ENCODE measurements at places on chromosomes 5 and 9. TPM values are rescaled to one million over a fixed set of nuclear protein-coding genes. Genes with fewer than 3 reads are reported as not detected.

Gene PTGS1
- total RNA-seq = 61.2 TPM

Gene NIPAL4
- not detected for total RNA-seq

Gene EQTN
- total RNA-seq = not detected

Gene EDIL3
- total RNA-seq = 17.6 TPM

Gene AQP3
- 1.0 TPM for total RNA-seq

Gene F12
- total RNA-seq = 13.4 TPM

Gene CATSPER3
- total RNA-seq = 0.69 TPM

Gene LPAR1
- total RNA-seq = 11.0 TPM

Gene CARTPT
- total RNA-seq = not detected

Gene ACOT12
- 0.74 TPM for total RNA-seq

Gene IL5
- not detected for total RNA-seq

Gene GRM6
- not detected for total RNA-seq

Gene NRARP
- total RNA-seq = 16.9 TPM

Gene CDC20B
- 0.08 TPM for total RNA-seq

Gene SPINK13
- total RNA-seq = not detected

Gene ZNF454
- total RNA-seq = 0.10 TPM

Gene IGIP
- total RNA-seq = 7.7 TPM

Gene OTULINL
- 1.8 TPM for total RNA-seq

Gene OR1Q1
- total RNA-seq = not detected

Gene SPINK6
- total RNA-seq = not detected

Gene IL4
- not detected for total RNA-seq

Gene ADAMTS13
- total RNA-seq = 3.4 TPM

Gene RNF180
- 7.8 TPM for total RNA-seq

Gene FAM151B
- 2.8 TPM for total RNA-seq

Gene MYMK
- not detected for total RNA-seq

Gene CFAP77
- not detected for total RNA-seq

Gene AMBP
- 1.7 TPM for total RNA-seq

Gene SLC6A7
- not detected for total RNA-seq

Gene SLC6A19
- 0.23 TPM for total RNA-seq

Gene PRR7
- total RNA-seq = 39.2 TPM

Gene HTR1A
- not detected for total RNA-seq

Gene TRUB2
- total RNA-seq = 22.5 TPM

Gene CMYA5
- total RNA-seq = 0.31 TPM

Gene PTPN3
- 10.4 TPM for total RNA-seq

Gene SPRY4
- total RNA-seq = 35.6 TPM

Gene TMEM252
- total RNA-seq = not detected

Gene FBP2
- not detected for total RNA-seq

Gene TRIO
- 349 TPM for total RNA-seq

Gene EMB
- 65.9 TPM for total RNA-seq

Gene NAIP
- 8.0 TPM for total RNA-seq

Gene CAVIN4
- 0.82 TPM for total RNA-seq

Gene DMAC1
- 13.8 TPM for total RNA-seq

Gene APBA1
- total RNA-seq = 0.05 TPM

Gene DHFR
- total RNA-seq = 51.5 TPM

Gene HCN1
- 0.36 TPM for total RNA-seq

Gene BTNL3
- not detected for total RNA-seq
